ENCODE measurements at places on chromosomes 4 and X.

- H3K4me3 ChIP-seq, result no peak overlapping the region
- H3K27me3 ChIP-seq, result no peaks in the 10 kb centered on the region
- H3K36me3 ChIP-seq, result no peaks in the 10 kb centered on the region
- DNase-seq, result no peak
- H3K4me1 ChIP-seq, result peaks cover 8% of the 10 kb centered on the region
Measured at GRCh38 chr4:90718931-90719330, 591.7 kb downstream of the CCSER1 start.

DNA sequence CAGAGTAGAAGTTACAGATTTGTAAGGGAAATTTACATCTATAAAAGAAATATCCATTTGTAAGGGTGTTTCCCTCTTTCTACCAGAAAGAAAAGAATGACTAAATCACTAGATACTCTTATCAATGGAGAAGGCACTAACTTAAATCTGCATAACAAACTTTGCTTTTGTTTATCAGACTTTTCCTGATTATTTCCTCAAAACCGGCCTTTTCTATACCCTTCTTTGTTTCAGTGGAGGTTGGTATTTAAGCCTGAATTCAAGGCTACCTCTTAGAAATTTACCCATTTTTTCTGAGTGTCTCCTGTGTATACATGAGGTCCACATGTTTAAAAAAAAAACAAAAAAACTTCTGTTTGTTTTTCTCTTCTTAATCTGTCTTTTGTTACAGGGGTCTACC, 80.4 kb upstream of the GRPR start:
- no peak overlapping the region for H3K4me3 ChIP-seq
- H3K27me3 ChIP-seq, result no peaks in the 10 kb centered on the region
- H3K4me1 ChIP-seq, result peaks cover 43% of the 10 kb centered on the region
- peak overlapping the region; percentile 96 for H3K27ac ChIP-seq

GRCh38 chr4:54498661-54499111, 159.1 kb upstream of the KIT start:
- H3K4me3 ChIP-seq, result no peak overlapping the region
- H3K4me1 ChIP-seq, result peaks cover 20% of the 10 kb centered on the region
- H3K27me3 ChIP-seq, result no peaks in the 10 kb centered on the region
- no peaks in the 10 kb centered on the region for H3K36me3 ChIP-seq

DNA sequence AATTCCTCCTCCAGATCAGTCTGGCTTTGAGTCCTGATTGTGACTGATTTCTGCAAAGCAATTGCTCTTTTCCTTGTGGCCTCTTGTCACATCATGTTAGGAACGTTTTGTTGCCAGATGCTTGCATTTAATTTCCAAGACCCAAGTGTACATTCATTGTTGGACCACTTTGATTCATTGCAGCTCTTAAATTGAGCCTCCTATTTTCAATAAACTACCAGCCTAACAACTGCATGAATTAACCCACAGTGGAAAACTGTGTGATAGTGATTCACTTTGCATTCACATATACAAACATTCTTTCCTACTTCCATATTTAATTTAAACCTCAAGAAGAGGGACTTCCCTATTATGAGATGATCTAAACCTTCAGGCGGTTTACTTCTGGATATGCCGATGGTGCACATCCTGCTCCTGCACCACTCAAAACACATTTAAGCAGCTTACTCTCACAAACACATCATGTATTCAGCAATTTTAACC, 118.4 kb downstream of the AFF1 start:
- DNase-seq, result no peak
- H3K27ac ChIP-seq, result peak overlapping the region; percentile 75
- no peaks in the 10 kb centered on the region for H3K27me3 ChIP-seq
- H3K4me3 ChIP-seq, result no peak overlapping the region
- H3K4me1 ChIP-seq, result peaks cover 63% of the 10 kb centered on the region

- no peak overlapping the region for H3K4me3 ChIP-seq
- no peaks in the 10 kb centered on the region for H3K36me3 ChIP-seq
- H3K27me3 ChIP-seq, result no peaks in the 10 kb centered on the region
- no peaks in the 10 kb centered on the region for H3K4me1 ChIP-seq
- no peak for DNase-seq
- no peak overlapping the region for H3K27ac ChIP-seq
Measured at GRCh38 chrX:5807181-5807580, 421.5 kb downstream of the NLGN4X start.

- DNase-seq, result no peak
- H3K36me3 ChIP-seq, result peaks cover 3% of the 10 kb centered on the region
- no peak overlapping the region for H3K4me3 ChIP-seq
- no peak overlapping the region for H3K27ac ChIP-seq
Measured at GRCh38 chr4:3611778-3612177, 79.6 kb upstream of the LRPAP1 start.

DNA sequence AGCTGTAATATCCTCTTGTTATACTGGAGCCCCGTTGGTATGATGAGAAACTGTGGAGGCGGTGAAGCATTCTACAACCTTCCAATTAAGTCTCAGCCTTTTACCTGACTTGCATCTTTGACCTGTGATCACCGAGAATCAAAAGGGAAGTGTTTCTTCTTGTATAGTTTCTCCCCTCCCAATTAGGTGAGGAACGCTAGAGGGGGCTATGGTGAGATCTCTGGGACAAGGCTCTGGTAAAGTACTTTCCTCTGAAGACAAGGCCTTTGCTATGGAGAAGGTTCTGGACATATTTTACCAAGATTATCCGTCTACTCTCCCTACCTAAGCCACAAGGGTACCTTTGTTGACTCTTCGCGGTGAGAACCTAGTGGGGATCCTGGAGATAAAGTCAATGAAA, 111.3 kb downstream of the CBLL2 start:
- no peak overlapping the region for H3K27ac ChIP-seq
- DNase-seq, result peak; percentile 16
- no peaks in the 10 kb centered on the region for H3K36me3 ChIP-seq
- no peaks in the 10 kb centered on the region for H3K27me3 ChIP-seq

- no peaks in the 10 kb centered on the region for H3K27me3 ChIP-seq
- no peak for DNase-seq
- H3K36me3 ChIP-seq, result peaks cover 53% of the 10 kb centered on the region
- H3K27ac ChIP-seq, result no peak overlapping the region
Measured at GRCh38 chr4:11155208-11155867, 273.4 kb downstream of the HS3ST1 start.

- no peak overlapping the region for H3K27ac ChIP-seq
- peaks cover 13% of the 10 kb centered on the region for H3K27me3 ChIP-seq
- DNase-seq, result no peak
- H3K4me3 ChIP-seq, result no peak overlapping the region
- peaks cover 20% of the 10 kb centered on the region for H3K4me1 ChIP-seq
- H3K36me3 ChIP-seq, result no peaks in the 10 kb centered on the region
Measured at GRCh38 chrX:51737091-51737490, 6.2 kb upstream of the GSPT2 start.

- no peak overlapping the region for H3K4me3 ChIP-seq
Measured at GRCh38 chr4:173450281-173450680, 51.4 kb upstream of the SCRG1 start.

DNA sequence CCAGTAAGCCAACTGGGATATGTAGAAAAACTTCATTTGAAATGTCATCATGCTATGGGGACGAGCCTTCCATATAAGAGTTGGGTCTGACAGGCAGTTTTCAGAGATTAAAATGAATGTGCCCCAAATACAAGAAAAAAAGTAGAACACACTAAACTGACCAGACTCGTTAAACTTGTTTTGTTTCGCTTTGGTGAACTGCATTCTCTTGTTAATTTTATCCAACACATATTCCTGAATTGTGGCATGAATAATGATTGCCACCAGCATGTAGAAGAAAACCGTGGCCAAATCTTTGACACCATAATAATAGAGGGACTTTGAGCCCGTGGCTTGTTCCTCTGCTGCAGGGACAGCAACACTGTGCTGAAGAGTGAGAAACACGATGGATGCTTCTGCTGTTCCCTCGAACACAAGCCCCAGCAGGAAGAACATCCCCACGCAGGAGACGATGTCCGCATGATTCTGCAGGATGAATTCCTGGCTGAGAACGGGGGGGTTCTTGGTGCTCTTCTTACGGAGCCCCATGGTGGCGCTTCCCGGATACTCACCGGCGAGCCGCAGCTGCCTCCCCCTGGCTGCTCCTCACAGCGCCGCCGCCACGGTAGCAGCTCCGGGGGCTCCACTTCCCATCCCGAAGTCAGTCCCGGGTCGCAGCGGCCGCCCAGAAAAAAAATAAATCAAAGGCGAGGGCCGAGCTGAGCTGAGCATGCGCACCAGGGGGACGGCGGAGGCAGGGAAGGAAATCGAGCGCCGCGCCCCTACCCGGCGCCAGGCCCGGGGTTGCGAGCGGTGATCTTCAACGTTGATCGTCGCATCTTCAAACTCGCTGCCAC, at the start of gene TRAM1L1:
TSS of gene TRAM1L1 (minus strand) at position 711 of the 836 bp plus-strand sequence. CDS start at position 528, 183 bp downstream.
- peaks cover 19% of the 10 kb centered on the region for H3K4me1 ChIP-seq
- peak; percentile 86 for DNase-seq
- peaks cover 12% of the 10 kb centered on the region for H3K36me3 ChIP-seq
- H3K4me3 ChIP-seq, result peak within 1 kb of the TSS; percentile 78
- no peak within 1 kb of the TSS for H3K27ac ChIP-seq
- no peaks in the 10 kb centered on the region for H3K27me3 ChIP-seq

DNA sequence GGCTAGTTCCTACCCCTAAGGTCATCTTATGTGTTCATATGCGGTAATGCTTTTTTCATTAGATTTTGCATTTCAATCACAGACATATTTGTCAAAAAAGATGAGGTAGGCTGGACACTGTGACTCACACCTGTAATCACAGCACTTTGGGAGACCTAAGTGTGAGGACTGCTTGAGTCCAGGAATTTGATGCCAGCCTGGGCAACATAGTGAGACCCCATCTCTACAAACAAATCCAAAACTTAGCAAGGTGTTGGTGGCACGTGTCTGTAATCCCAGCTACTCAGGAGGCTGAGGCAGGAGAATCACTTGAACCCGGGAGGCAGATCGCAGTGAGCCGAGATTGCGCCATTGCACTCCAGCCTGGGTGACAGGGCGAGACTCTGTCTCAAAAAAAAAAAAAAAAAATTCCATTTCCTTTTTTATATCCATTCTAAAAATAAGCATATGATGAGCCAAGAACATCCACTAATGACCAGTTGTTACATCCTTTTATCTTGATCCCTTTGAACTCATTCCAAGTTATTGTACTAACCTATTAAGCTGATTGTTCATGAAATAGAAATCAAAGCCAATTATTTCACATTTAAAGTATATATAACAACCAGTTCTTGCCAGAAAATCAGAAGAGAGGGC, 23.4 kb downstream of the PGAM4 start:
- DNase-seq, result no peak
- H3K4me3 ChIP-seq, result no peak overlapping the region
- H3K36me3 ChIP-seq, result no peaks in the 10 kb centered on the region
- H3K4me1 ChIP-seq, result no peaks in the 10 kb centered on the region

DNA sequence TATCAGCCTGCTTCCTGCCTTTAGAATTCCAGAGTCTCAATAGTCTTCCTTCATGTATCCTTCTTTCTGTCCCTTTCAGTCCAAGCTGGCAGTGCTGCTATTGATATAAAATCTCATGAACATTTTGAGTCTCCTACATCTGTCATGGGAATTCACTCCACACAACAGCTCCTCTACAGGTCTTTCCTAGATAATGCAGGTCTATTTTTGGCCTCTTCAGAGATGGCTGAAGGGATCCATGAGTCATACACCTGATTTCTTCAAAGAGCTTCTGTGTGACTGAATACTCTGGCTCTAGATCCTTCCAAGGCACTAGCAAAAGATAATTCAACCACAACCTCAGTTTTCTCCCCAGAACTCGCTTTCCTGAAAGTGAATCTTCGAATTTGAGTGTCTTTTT, 115.4 kb downstream of the STPG2 start:
- no peak overlapping the region for H3K4me3 ChIP-seq
- H3K27ac ChIP-seq, result no peak overlapping the region
- H3K4me1 ChIP-seq, result no peaks in the 10 kb centered on the region
- peaks cover 10% of the 10 kb centered on the region for H3K27me3 ChIP-seq
- DNase-seq, result no peak
- peaks cover 24% of the 10 kb centered on the region for H3K36me3 ChIP-seq

DNA sequence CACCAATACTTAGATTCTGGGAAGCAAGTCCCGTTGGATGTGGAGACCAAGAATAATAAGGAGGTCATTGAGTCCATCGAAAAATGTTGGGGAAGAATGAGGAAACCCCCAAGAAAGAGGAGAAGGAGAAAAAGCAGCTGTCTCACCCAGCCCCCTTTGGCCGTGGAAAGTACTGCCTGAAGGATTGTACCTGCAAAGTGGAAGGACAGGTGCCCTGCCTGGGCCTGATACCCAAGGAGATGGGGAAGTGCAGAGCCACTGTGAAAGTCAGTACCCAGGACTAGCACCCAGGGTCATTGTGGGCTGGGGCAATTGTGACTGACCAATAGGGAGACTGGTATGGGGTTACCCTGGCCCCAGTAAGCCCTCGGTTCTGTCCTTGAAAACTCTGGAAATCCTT, 13.8 kb upstream of the CFAP299 start:
- H3K4me3 ChIP-seq, result no peak overlapping the region
- H3K4me1 ChIP-seq, result no peaks in the 10 kb centered on the region
- H3K36me3 ChIP-seq, result no peaks in the 10 kb centered on the region
- peak; percentile 20 for DNase-seq
- H3K27me3 ChIP-seq, result no peaks in the 10 kb centered on the region

GRCh38 chr4:160202802-160203201, 1099.9 kb downstream of the RAPGEF2 start:
- H3K4me1 ChIP-seq, result peaks cover 11% of the 10 kb centered on the region
- H3K4me3 ChIP-seq, result no peak overlapping the region
- DNase-seq, result no peak

DNA sequence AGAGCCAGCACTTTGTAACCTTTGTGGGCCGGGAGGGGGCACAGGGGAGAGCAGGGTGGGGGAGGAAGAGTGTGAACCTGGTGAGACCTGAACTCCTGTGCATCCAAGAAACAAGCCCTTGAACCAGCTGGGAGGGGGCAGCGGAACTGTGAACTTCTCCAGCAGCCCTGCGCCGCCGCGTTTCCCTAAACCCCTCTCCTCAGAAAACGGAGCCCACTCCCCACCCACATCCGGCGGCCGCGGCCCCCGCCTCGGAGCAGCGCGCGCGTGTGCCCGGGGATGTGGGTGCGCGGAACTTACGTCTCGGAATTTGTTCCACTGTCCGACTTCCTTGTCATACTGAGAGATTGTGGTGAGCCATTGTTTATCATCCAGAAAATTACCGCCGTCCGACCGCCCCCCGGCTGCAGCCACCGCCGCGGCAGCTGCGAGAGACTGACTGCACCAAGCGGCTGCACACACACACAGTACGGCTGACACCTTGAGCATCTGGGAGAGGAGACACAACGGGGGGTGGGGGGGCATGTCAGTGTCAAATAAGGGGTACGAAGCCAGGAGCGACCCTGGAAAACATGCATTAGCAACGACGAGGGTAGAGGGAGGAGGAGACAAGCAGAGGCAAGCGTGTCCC, 494 bp downstream of the SPOCK3 start:
- H3K4me1 ChIP-seq, result peaks cover 12% of the 10 kb centered on the region
- H3K36me3 ChIP-seq, result no peaks in the 10 kb centered on the region
- peaks cover 44% of the 10 kb centered on the region for H3K27me3 ChIP-seq
- H3K27ac ChIP-seq, result no peak overlapping the region
- H3K4me3 ChIP-seq, result peak overlapping the region; percentile 95

GRCh38 chr4:2962614-2963174, 512 bp downstream of the NOP14 start:
- peaks cover 23% of the 10 kb centered on the region for H3K4me1 ChIP-seq
- peaks cover 17% of the 10 kb centered on the region for H3K27me3 ChIP-seq
- H3K27ac ChIP-seq, result peak overlapping the region; percentile 60
- H3K36me3 ChIP-seq, result peaks cover 17% of the 10 kb centered on the region

- H3K4me3 ChIP-seq, result no peak overlapping the region
- DNase-seq, result no peak
- peak overlapping the region; percentile 12 for H3K27ac ChIP-seq
- H3K27me3 ChIP-seq, result peaks cover under 1% of the 10 kb centered on the region
Measured at GRCh38 chr4:14853176-14853943, 148.9 kb upstream of the CPEB2 start.

Measured in WTC11 (cell line).